Heart left ventricle (tissue), 16 donors: ENCODE measurements at places on chromosomes 16 and 17.

- DNase-seq, result no peak
Observed at GRCh38 chr17:59067756-59068155, 38.9 kb downstream of the TRIM37 start.

GRCh38 chr17:78661093-78661770 is 84.0 kb upstream of the DNAH17 start:
- DNase-seq, result no peak

DNA sequence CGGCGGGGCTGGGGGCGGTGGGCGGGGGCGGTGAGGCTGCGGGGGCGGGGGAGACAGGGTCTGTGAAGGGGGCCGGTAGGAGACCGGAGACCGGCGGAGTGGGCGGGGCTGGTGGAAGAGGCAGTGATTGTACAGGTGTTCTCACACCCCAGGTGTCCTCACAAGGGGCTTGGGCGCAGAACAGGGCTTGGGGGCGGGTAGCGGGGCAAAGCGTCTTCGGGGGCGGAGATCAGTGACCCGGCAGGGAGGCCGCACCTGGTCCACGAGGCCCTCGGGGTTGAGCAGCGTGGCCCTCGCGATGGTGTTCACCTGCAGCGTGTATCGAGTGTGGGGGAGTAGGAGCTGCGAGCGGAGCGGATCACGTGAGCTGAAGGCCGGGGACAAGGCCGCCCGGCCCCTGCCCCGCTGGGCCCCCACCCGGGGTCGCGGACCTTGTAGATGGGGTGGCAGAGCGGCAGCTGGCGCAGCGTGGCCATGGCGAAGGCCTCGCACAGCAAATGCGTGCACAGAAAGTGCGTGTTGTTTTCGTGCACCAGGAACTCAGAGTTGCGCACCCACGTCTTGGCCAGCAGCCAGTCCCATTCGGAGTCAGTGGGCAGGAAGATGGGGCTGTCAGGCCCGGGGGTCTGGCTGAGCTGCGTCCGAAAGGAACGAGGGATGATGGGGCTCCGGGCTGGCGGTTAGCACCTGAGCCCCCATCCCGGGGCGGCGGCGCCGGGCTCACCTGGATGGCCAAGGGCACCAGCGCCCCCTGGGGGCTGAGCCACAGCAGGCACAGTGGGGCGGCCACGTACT is 8.5 kb downstream of the ALOXE3 start:
- DNase-seq, result peak; percentile 34

DNA sequence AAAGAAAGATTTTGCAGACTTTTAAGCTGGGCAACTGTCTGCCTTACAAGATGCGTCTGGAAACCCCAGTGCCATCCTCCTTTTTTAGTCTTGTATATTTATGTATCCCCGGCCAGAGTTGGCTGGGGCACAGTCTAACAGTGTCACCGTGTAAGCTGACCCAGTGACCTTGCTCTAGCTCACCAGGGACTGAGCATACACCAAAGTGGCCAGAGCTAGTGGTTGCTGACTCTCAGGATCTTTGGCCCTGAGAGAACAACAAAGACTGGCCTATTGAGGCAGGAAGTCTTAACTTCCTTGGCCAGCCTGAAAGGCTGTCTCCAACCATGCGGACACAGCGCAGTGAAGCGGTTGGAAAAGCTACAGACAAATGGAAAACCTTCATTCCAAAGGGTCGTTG is 745.2 kb downstream of the WWOX start:
- DNase-seq, result peak; percentile 12

DNA sequence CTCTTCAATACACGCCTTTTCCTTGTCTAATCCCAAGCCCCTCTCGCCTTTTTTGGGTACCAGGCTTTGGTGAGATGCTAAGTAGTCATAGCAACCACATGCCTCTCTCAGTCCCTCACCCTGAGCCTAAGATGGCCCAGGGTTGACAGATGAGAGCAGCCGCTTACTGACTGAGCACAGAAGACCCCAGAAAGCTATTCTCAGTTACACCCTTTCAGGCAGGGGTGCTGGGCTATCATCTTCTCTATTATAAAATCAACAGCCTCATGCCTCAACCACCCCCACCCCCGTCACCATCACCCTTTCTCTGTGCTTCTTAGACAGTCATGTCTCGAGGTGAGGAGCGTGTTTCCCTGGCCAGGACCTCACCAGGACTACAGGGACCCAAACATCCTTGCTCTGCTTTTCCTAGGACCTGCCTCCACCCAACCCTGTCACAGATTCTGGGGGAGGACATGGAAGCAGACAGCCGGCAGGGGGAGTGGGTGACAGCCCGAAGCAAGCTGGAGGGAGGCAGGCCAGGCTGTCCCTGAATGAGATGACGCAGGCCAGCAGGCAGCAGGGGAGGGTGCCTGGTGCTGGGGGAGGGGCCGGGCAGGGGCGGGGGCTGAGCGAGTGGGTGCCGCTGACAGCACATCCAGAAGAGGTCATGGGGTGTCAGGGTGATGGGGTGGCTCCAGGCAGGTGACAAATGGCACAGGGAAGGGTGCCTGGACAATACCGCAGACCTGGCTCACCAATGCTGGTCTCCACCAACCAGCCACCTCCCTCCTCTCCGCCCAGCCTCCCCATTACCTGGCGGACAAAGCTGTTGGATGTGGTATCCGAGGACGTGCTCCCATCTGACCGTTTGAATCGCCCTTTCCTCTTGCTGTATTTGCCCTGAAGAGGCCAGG is 3.1 kb downstream of the CACNB1 start:
- DNase-seq, result no peak

DNA sequence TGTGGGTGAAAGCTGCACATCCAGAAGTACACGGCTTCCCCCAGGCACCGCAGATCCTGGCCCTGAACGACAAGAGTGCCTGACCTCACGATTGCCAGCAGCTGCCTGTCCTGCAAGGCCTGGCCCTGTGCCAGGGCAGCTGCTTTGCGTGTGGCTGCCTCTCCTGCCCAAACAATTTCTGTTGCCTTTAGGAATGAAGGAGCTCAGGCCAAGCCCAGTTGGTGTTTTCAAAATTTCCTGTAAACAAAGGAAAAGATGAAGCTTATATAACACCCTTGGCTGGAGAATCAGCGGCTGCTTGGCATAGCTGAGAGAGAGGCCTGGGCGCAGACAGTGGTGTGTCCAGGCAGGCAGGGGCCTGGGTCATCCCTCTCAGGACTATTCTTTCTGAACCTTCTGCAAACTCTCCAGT is 11.7 kb upstream of the SLC47A2 start:
- peak; percentile 83 for DNase-seq

- no peak for DNase-seq
Observed at GRCh38 chr16:76956841-76957240, 234.1 kb upstream of the MON1B start.

- DNase-seq, result no peak
Observed at GRCh38 chr16:1057252-1057932, 15.2 kb upstream of the SSTR5 start.

GRCh38 chr17:19568016-19568350 is 34.3 kb downstream of the SLC47A1 start:
- no peak for DNase-seq
